ENCODE measurements at places on chromosomes 16 and 17.

DNA sequence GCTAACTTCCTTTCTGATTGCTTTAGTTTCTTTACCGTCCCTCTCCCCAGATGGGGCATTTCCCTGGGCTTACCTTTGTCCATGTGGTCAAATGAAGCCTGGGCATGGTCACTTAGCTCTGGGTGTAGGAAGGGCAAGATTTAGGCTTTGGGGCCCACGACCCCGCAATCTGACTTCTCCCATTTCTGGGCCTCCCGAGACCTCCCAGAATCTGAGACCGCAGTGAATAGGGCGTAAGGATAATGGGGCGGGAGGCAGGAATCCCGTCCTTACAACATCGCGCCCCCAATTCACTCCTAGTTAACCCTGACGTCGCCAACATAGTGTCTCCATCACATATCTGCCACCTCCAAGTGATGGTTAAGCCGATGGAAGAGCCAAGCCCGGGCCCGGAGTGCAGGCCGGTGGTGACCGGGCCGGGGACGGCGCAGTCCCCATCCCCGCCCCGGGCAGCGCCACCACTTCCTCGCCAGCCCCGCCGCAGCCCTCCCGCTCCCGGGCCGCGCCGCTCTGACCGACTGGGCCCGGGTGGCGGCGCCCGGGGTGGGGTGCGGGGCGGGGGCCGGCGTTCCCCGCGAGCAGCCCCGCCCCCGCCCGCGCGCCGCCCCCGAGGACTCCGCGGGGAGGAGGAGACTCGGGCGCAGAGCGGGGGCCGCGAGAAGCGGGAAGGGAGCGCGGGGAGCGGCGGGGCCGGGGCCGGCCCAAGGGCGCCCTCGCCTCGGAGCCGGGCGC is at the start of gene RHBDL3:
TSS of gene RHBDL3 (plus strand) at position 641 of the 732 bp plus-strand sequence. CDS start 358 bp downstream, outside the sequence.
- DNase-seq = no peak

GRCh38 chr16:10338426-10338825 is 47.4 kb upstream of the ATF7IP2 start:
- DNase-seq = no peak

- no peak for DNase-seq
Measured at GRCh38 chr17:78284146-78284545, 52.7 kb downstream of the TMEM235 start.

GRCh38 chr17:81179861-81180260 is 13.8 kb upstream of the AATK start:
- DNase-seq = no peak

GRCh38 chr16:24013864-24014645 is 178.3 kb downstream of the PRKCB start:
- no peak for DNase-seq
